ENCODE measurements at places on chromosomes 4 and X.

DNA sequence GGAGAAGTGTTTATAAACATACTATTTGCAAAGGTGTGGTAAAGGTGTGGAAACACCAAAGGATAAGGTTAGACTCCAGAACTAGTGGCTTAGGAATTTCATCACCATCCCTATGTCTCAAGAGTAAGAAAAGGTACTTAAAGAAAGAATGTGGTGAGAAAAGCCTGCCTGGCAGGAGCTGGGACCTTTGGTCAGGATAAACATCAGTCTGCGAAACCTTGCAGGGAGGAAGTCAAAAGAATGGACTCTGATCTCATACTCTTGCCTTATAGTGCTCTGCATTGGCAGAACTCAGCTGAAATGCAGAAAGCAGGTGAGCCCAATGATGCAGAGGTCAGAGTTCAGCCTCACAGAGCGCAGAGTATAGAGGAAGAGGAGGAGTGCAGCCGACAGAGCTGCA, 97.2 kb upstream of the NR3C2 start:
- DNase-seq: no peak

DNA sequence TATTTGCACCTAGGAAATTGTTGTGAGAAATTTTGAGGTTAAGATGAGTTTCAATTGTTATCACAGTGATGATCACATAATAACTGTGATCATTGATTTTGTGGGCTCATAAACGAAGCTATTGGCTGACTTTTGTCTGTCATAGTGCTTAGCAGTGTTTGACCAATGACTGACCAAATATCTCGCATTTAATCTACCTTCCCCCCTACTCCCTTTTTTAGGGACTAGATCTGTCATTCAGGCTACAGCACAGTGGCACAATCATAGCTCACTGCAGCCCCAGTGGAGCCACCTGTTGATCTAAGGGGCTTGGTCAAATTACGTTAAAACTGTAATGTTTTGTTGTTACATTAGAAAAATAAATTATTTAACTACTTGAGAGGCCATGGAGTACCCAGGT, 1.5 kb downstream of the FUNDC2 start:
- no peak for DNase-seq

GRCh38 chr4:683982-684622, 4.8 kb downstream of the SLC49A3 start:
- DNase-seq: peak; percentile 52

GRCh38 chr4:17397611-17398010, 114.3 kb downstream of the QDPR start:
- peak; percentile 6 for DNase-seq

DNA sequence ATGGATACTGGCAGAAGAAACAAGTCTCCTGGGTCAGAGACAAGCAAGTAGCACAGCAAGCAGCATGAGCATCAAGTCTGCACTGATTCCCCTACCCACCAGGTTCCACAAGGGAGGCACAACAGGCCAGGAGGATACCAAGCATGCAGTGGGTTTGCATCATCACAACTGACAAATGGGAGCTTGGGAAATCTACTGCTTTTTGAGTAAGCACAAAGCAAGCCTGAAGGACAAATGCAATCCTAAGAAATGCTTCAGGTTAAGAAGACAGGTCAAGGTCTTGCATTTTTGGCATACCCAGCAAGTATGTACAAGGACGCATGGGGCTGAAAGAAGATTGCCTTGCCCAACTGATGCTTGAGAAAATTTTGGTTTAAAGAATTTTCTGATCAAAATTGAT, 279.6 kb downstream of the PDGFC start:
- DNase-seq: no peak

- DNase-seq: peak; percentile 81
Observed at GRCh38 chr4:177182166-177182565, 127.5 kb upstream of the NEIL3 start.

DNA sequence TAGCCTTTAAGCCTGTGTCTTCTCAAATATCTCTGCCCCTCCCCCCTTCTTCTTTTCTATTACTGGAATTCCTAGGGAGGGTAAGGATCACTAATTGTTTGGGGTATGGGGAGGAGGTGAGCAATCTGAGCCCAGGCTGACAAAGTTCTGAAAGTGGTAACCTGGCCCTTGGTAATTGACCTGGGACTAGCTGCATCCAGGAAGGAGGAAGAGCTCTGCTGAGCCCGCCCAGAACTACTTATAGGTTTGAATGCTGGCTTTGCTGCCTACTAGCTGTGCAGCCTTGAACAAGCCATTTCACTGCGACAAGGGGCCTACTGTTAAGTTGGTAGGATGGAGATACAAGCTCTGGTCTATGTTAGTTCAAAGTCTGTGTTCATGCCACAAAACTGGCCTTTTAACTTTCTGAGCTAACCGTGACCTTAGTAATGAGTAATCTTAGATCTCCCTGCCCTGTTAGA, 37.8 kb downstream of the DGKK start:
- DNase-seq: no peak

DNA sequence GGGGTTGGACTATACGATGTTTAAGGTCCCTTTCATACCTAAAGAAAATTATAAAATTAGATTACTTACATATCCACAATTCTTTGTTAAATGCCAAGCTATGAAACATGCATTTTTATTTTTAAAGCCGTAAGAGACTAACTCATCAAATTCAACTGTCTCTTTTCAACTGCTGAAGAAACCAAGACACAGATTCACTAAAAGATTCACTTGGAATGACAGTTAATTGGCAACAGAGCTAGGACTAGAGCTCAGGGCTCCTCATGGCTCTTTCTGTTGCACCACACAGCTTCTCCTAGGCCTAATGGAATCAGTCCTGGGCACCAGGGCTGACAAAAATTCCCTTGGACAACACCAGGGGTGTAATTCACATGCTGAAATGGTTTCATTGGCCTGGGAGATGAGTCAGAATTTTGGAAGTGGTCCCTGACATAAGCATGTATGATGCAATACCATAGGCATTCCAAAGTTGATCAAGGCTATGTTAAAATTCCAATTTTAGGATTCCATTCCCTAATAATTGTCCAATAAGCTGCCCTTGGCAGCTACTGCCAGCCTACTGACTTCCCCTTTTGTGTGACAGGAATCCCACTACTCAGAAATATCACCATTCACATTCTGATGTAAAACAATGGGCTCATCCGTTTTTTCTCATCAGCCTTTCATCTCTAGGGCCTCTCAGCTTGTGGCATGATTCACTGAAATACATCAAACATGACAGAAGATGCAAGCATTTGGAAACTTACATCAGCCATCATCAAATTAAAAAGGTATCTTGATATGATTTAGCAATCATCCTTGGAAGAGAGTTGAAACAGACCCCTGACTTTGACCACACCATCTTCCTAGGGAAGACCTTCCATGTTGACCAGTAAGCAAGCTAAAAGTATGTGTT, 54.2 kb downstream of the PLAC1 start:
- peak; percentile 96 for DNase-seq

- DNase-seq: peak; percentile 33
Observed at GRCh38 chr4:87270144-87270543, 49.7 kb upstream of the KLHL8 start.

- peak; percentile 2 for DNase-seq
Observed at GRCh38 chrX:28273736-28274135, 292.5 kb upstream of the DCAF8L1 start.

- peak; percentile 82 for DNase-seq
Observed at GRCh38 chr4:155629183-155629825, 37.3 kb upstream of the GUCY1A1 start.

- no peak for DNase-seq
Observed at GRCh38 chr4:12319765-12320164, 891.1 kb upstream of the HS3ST1 start.

DNA sequence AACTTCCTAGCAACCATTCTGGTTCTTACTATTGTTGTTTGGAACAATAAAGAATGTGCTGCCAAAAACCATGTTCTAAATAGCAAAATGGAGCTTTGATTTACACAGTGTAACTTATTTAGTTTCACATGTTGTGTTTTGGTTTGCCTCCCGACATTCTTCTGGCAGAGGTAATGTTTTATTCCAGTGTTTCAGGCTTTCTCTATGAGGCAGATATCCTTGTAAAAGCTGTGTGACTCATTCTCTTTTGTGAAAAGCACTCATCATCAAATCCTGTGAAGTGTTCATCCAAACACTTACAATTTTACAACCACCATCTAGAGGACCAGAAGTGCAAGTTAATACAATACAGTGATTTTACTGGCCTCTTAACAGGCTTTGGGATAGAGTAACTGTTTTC, 219.0 kb upstream of the GIMD1 start:
- DNase-seq: peak; percentile 76
